ENCODE measurements at places on chromosomes 13 and 19.

GRCh38 chr13:73230716-73231115 lies 171.9 kb downstream of the KLF5 start:
- no peak for DNase-seq

DNA sequence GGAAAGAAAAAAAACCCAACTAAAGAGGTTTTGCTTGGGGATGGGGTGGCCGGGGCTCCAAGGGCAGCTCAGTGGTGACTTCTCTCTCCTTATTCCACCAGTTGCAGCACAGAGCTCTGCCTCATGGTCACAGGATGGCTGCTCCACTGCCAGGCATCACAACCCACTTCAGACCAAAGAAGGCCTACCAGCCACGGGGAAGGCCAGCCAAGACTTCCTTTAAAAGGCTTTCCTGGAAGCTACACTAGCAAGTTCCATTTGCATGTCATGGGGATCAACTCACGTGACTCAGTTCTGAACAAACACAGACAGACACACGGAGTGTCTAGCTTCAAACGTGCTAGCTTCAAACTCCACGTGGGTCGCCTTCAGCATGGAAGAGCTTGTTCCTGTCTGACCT lies 13.2 kb upstream of the EIF3G start:
- no peak for DNase-seq

DNA sequence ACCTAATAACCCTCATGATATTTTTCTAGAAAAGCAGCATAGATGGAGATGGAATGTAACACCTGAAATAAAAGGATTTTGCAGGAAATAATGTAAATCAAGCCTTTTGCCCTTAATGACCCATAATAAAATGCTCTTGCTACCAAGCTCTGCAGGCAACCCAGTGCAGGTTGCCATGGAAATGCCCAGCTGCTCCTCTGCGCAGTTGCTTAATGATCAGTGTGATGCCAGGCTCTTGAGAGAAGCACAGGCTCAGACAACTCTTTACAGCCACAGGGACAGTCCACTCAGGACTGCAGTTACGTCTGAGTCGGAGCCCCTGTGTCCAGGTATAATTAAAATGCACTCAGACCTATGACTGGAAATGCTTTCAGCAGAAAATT lies 165.5 kb downstream of the LACC1 start:
- DNase-seq = peak; percentile 19

DNA sequence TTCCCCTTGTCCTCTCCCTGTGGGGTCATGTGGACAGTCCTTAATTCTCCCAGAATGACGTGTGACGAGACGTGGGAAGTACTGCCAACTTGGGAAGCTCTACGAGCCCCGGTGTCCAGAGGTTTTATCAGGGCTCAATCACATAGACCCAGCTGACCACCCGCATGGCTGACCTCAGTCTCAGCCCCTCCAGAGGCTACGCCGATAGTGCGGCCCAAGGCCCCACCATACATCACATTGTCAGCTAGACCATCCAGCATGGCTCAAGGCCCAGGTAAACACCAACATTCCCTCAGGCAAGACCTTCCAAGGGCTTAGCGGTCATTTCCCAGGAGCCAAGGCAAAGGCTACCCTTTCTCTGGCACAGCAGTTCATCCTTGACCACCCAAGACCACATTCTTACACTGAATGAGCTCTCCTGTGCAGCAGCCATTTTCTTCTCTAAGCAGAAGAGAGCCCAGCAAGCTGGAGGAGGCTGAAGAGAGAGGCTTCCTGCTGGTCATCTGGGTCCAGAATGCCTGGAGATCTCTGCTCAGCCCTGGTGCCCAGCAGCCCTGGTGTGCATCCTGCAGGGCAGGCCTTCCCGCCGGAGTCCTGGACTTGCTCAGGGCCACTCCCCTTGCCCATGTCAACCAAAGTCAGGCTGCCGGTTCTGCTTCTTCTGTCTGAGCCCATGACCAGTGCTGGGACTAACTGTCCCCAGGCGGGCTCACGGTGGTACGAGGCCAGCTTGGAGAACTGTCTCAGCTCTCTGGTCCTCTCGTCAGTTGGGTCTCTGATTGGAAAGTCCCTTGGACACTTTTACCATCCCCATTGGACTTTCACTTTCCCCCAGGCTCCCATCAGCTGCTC lies 7.9 kb upstream of the F10 start:
- no peak for DNase-seq

DNA sequence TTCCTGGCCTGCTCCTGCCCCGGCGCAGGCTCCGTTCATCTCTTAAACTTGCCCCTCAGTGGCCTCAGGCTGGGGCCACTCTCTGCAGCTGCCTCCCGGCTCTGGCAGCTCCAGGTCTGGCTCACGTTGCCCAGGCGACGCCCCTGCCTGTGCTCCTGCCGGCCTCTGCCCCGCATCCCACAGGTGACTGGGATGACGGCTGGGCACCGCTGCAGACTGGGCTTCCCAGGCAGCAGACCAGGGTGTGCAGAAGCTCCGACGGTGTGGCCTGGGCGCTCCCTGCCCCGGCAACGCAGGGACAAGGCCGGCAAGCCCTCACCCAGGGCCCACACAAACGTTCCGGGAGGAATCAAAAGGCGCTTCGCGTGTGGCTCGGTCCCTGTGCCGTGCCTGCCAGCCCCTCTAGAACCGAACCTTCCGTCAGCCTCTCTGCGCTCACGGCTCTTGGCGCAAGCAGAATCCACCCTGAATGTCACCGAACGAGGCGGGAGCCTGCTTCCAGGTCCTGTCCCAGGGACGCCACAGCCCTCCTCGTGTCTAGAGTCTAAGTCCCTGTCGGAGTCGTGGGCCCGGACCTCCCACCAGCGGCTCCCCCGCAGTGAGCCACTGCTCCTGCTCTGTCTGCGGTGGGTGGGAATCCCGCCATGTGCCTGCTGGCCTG lies 64.8 kb downstream of the MLLT1 start:
- DNase-seq = no peak

GRCh38 chr13:30241532-30241931 lies 65.8 kb downstream of the KATNAL1 start:
- no peak for DNase-seq

DNA sequence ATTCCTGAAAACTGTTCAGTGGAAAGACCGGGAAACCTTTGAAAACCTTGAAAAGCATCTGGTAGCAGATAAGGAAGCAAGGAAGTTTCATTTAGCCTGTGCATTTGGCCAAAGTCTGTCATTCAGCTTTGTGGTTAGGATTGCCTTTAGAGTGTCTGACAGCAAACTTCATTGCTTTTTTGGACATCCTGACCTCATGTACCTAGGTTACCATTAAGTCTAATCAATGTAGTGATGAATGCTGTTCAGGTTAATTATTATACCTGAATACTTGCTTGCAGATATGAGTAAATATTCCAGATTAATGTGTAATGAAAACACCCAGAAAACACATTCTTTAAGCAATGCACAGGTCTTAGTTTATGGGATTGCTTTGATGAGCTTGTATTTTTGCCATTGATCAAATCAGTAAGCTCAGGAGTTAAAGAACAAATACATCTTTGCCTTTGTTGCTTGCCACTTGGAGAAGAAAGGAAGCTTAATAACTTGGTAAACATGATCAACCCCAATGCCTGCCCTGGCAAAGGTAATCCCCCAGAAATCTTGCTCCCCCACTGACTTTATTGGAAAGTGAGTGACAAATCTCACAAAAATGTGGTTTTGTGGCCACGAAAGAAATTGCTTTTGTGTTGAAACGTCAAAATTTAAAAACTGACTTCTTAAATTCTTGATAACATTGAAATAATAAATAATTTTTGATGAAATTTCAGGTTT lies 87.4 kb downstream of the SLC15A1 start:
- no peak for DNase-seq

DNA sequence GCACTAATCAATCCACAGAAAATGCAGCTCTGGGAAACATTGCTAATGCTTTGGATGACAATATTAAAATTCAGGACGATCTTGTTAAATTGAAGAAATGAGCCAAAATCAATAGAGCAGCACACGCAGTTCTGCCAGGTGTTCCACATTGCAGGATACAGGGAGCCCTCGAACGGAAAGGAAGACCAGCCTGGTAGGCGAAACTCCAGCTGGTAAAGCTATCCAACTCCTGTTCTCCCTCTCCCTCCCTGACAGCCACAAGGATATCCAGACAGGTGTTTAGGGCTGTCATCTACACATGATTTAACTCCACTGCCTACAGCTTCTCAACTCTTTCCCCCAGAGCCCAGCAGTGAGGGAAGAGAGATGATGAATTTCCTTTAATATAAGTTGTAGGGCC lies 67.7 kb downstream of the EPSTI1 start:
- peak; percentile 3 for DNase-seq

Data from NCI-H524 (cell line).